T-cell (primary cell): ENCODE measurements at places on chromosomes 12 and 14. TPM values are rescaled to one million over a fixed set of nuclear protein-coding genes. Genes with fewer than 3 reads are reported as not detected.

DNA sequence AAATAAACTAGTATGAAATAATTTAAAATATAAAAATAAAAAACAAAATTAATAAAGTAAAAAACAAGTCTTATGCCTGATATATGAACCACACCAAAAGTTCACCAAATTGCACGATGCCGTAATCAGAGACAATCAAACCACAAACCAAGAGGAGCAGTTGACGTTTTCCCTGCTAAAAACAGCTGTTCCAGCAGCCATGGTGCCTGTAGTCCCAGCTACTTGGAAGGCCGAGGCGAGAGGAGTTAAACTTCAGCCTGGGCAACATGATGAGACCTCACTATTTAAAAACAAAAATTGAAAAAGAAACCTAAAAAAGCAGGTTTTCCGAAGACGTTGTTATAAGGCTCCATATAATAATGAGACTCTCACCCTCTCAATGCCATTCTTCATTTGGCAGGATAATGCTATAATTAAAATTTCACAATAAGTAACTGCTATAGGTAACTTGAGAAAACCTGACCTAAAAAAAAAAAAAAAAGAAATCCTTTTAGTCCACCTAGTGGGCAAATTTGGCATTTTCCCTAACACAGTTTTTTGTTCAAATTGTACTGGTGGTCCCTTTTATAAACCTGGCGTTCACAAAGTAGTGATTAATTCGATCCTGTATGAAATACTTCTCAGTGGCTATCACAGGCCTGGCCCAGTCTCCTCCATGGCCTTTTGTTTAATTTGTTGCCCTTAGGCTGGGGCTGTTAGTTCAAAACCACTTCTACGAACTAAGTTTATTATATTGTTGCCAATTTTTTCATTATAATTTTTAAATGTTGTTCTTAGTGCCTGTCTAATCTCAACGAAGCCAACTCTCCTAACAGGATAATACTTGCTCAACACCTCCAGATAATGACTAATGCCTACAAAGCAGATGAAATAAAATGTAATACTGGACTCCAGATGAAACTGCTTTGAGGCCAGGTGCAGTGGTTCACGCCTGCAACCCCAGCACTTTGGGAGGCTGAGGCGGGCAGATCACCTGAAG is 62.1 kb downstream of the TNFAIP2 start:
- no peak for DNase-seq

DNA sequence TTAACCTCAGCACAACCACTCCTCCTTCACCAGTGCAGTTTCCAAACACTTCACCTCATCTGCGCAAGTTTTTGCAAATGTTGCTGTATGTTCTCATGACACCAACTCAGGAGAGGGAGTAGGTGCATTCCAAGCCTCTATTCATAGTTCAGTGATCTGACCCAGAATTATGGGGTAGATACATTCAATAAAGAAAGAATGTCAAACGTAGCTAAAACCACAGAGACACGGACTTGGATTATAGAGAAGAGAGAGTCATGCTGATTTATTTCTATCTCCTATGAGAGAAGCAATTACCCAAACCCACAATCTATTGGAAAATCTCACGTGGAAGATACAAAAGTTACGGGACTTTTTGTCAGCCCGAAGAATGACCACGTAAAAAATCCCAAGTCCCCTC is 1006.0 kb upstream of the TMEM132C start:
- no peak for DNase-seq

DNA sequence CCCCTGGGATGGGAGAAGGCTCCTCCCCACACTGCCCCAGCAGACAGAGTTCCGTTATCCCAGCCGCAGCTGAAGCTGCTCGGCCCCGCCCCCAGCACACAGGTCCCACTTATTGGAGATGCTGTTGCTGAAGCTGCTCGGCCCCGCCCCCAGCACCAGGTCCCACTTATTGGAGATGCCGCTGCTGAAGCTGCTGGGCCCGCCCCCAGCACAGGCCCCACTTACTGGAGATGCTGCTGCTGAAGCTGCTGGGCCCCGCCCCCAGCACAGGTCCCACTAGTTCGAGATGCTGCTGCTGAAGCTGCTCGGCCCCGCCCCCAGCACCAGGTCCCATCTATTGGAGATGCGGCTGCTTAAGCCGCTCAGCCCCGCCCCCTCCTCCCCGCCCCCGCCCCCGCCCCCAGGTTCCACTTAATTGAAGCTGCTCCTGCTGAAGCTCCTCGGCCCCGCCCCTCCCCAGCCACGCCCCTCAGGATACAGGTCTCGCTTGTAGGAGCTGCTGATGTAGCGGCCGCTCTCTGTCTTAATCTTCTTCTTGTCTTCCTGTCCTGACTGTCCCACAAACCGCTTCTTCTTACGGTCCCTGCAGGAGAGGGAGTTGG is 12.0 kb downstream of the CFAP73 start:
- DNase-seq = no peak

IRAK3 gene
- 0.16 TPM for total RNA-seq

DNA sequence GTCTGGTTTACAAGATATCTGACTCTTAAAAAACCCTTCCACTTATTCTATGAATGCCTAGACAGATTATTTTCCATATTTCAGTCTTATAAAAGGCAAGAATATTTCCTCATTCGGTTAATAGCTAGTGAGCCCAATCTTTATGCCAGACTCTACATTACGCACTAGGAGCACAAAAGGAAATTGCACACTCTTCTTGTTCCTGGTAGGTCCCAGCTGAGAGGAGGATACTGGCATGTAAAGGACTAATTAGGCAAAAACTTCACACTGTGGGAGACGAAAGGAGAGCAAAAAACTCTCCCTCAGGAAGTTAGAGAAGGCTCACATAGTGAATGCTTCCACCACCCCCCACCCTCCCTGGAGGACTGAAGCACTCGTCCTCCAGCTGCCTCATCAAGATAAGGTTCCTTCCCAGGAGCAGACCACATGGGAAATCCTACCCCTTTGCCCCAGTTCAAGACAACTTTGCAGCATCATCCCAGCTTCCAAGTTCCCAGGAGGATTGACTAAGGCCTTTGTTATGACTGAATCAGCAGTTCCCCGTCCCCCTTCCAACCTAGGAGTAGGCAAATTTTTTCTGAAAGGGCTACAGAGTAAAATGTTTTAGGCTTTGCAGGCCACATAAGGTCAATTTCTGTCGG is 14.5 kb downstream of the CAPZA3 start:
- DNase-seq = no peak
